Stomach (tissue), 19 donors: ENCODE measurements at places on chromosomes 1 and 21. TPM values are rescaled to one million over a fixed set of nuclear protein-coding genes. Genes with fewer than 3 reads are reported as not detected.

DNA sequence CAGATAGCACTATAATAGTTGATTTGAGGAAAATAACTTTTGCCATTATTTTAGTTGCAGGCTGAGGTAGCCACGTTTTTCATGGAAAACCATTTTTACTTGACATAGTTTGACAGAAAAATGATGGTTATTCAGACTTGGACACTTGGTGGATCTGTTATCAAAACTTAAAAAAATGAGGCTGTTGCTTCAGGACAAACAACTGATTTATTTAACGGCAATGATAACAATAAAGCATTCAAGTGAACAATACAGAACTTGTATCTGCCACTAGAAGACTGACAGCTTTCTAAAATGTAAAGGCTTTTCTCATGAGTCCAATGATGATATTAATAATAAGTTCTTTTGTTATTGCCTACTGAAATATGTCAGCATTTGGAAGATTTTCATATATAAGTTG, 322.9 kb downstream of the BRINP3 start:
- no peak overlapping the region for H3K27ac ChIP-seq
- DNase-seq: no peak
- no peaks in the 10 kb centered on the region for H3K27me3 ChIP-seq
- H3K4me3 ChIP-seq: no peak overlapping the region
- no peaks in the 10 kb centered on the region for H3K4me1 ChIP-seq

DNA sequence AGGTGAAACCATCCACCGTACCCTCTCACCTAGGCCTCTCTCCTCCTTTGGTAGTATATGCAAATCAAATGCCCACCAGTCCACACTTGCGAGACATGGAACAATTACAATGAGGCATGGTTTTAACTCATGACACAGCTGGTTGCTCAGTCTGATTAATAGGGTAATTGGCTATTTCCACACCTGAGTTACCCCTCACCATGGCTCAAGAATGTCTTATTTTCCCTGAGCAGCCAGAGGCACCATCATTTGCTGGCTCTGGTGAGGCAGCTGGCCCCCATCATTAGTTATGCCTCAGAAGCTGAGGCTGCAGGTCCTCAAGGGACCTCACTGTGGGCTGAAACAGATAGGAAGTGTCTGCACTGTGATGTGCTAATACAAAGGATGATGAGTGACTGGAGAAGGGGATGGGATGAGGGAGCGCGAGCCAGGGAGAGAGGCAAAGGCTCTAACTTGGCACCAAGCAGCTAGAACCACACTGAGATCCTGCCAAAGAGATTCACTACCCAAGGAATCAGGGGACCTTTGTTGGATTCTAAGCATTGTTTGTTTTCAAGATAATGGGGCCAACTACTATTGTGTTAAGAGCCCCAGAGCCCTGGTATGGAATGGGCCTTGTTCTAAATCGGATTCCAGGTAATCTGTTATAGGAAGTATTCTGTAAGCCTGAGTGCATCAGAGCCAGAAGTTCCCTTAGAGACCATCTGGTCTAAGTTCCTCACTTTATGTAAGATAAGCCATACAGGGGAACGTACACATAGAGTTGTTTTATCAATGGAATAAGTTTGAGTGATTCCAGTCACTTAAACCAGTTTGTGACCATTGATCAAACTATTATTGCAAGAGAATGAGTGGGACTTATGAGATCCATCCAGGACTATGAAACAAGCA, 80.0 kb upstream of the CNTN2 start:
- no peaks in the 10 kb centered on the region for H3K36me3 ChIP-seq
- DNase-seq: no peak
- no peaks in the 10 kb centered on the region for H3K4me1 ChIP-seq
- no peak overlapping the region for H3K27ac ChIP-seq
- H3K27me3 ChIP-seq: peaks cover 2% of the 10 kb centered on the region

GRCh38 chr1:164735315-164736052, 176.5 kb downstream of the PBX1 start:
- no peak for DNase-seq
- no peaks in the 10 kb centered on the region for H3K4me1 ChIP-seq
- H3K4me3 ChIP-seq: no peak overlapping the region
- H3K27ac ChIP-seq: no peak overlapping the region
- H3K36me3 ChIP-seq: no peaks in the 10 kb centered on the region

- no peaks in the 10 kb centered on the region for H3K36me3 ChIP-seq
- no peak for DNase-seq
- H3K4me3 ChIP-seq: no peak overlapping the region
- H3K4me1 ChIP-seq: no peaks in the 10 kb centered on the region
- H3K27me3 ChIP-seq: peaks cover 4% of the 10 kb centered on the region
These were observed 90.3 kb downstream of the CCDC185 start for GRCh38 chr1:223483511-223483910.

GRCh38 chr1:8910914-8911313, 32.4 kb upstream of the ENO1 start:
- no peak overlapping the region for H3K4me3 ChIP-seq
- DNase-seq: no peak
- no peak overlapping the region for H3K27ac ChIP-seq
- H3K4me1 ChIP-seq: no peaks in the 10 kb centered on the region
- no peaks in the 10 kb centered on the region for H3K36me3 ChIP-seq

- no peaks in the 10 kb centered on the region for H3K4me1 ChIP-seq
- H3K36me3 ChIP-seq: no peaks in the 10 kb centered on the region
- no peak overlapping the region for H3K4me3 ChIP-seq
- no peak for DNase-seq
- no peaks in the 10 kb centered on the region for H3K27me3 ChIP-seq
These were observed 345.7 kb downstream of the BARHL2 start for GRCh38 chr1:90371448-90371813.

GRCh38 chr21:41750051-41750450, 16.8 kb downstream of the RIPK4 start:
- no peak overlapping the region for H3K27ac ChIP-seq
- H3K36me3 ChIP-seq: peaks cover 26% of the 10 kb centered on the region
- DNase-seq: no peak
- H3K4me3 ChIP-seq: no peak overlapping the region

DNA sequence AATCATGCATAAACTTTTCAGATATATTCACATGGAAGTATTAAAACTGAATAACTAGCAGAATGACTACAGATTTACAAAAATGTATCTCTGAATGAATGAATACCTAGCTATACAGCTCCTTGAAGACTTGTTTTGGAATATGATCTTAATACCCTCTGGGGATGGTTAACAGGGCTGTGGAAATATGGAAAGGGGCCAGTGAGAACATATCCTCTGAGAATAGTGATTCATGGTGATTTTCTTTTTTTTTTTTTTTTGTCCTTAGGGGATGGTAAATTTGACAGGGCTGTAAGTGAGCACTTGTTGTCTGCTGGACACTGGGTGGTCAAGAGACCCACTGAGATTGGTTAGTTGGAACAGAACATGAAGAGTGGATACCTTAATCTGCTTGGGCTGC, 80.7 kb upstream of the HP1BP3 start:
- peaks cover 7% of the 10 kb centered on the region for H3K4me1 ChIP-seq
- peaks cover 24% of the 10 kb centered on the region for H3K36me3 ChIP-seq
- no peak overlapping the region for H3K27ac ChIP-seq
- no peaks in the 10 kb centered on the region for H3K27me3 ChIP-seq
- no peak overlapping the region for H3K4me3 ChIP-seq
- no peak for DNase-seq

DNA sequence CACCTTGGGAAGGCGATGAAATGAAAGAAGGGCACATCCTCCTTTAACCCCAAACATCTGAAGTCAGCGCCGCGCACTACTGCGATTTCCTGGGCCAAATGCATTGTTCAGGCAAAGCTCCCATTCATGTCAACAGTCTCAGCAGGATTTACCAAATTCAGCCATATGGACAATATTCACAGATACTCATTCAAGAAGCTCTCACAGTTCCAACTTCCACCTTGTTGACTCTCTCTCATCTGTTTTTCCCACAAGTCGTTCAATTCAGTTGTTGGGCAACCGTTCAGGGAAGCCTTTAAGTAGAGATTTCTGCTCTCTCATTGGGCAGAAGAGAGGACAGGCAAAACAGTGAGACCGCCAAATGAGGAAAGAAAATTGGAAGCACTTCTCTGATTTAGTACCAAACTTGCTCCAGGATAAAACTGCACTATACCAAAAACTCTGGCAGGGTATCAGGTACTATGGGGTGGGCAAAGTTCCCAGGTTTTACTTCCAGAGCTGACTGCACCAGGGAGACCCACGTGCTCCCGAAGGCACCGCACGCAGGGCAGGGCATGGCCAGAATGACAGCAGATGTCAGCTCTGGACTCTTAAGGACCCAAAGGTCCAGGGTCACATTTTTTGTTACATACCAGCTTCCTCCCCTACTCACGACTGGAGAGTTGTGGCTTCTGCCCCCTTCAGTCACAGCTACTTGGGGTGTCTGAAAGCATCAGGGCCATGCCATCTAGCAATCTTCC, 668.8 kb downstream of the KIF26B start:
- H3K4me3 ChIP-seq: no peak overlapping the region
- DNase-seq: no peak
- no peaks in the 10 kb centered on the region for H3K36me3 ChIP-seq
- no peaks in the 10 kb centered on the region for H3K27me3 ChIP-seq

DNA sequence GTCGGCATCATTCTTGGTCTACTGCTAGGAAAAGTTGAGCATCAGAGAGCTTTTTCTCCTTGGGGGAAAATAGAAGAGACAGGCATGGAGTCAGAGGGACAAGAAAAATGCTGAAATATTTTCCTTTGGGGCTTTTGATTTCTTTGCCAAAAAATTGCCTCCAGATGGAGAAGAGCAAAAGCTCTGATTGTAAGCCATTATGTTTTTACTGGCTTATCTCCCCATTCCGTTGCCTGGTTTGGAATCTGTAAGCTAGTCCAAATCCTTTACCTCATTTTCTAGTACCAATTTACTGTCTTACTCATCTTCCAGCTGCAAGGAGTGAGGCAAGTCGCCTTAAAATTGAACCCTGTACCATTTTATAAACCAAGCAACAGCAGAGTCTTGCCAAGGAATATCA, 23.3 kb upstream of the NBL1 start:
- H3K27ac ChIP-seq: no peak overlapping the region
- peaks cover 38% of the 10 kb centered on the region for H3K36me3 ChIP-seq
- DNase-seq: no peak
- no peaks in the 10 kb centered on the region for H3K27me3 ChIP-seq

DNA sequence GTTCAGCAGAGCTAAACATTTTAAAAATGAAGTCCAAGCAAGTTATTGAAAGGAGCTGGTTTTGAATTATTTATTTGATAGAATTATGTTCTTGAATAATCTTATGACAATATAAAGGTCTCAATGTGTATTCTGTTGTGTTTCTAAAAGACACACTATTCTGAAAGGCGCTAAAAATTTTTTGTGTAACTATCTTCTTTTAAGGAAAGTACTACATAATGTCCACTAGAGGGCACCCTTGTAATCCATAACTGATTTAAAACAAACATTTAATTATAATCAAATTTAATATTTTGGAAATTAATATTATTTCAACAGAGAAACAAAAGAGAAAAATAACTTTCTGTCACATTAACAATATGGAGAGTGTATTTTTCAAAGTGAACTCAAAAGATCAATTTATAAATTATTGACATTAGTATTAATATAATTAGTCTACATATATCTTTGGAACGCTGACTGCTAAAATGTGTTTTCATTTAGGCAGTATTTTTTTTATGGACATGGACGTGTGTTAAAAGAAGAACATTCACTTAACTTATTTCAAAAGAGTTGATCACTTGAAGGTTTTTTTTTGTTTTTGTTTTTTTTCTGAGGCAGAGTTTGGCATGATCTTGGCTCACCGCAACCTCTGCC, 248.4 kb downstream of the DENND1B start:
- H3K27ac ChIP-seq: no peak overlapping the region
- no peaks in the 10 kb centered on the region for H3K36me3 ChIP-seq
- DNase-seq: peak; percentile 38
- H3K27me3 ChIP-seq: no peaks in the 10 kb centered on the region
- no peak overlapping the region for H3K4me3 ChIP-seq
- H3K4me1 ChIP-seq: no peaks in the 10 kb centered on the region

The REG4 gene
- total RNA-seq: 0.58 TPM

DNA sequence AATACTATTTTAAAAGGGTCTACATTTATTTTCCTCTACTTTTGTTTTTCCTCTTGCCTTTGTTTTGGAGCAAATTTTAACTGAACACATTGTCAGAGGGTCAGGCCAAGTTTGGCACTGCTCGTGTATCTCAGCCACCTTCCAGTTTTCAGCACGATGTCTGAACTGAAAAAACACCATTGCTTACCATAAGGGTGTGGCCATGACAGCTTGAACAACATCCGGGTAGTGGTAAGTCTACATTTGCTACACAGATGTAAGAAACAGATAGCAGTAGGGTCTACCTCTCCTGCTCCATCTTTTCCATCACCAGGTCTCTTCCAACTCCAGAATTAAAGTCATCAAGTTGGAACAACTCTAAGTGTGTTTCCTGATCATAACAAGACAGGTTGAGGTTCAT, 4.2 kb downstream of the HIVEP3 start:
- no peak overlapping the region for H3K27ac ChIP-seq
- peaks cover 8% of the 10 kb centered on the region for H3K4me1 ChIP-seq
- H3K36me3 ChIP-seq: no peaks in the 10 kb centered on the region
- DNase-seq: no peak

The NPPA gene
- 7.2 TPM for total RNA-seq

DNA sequence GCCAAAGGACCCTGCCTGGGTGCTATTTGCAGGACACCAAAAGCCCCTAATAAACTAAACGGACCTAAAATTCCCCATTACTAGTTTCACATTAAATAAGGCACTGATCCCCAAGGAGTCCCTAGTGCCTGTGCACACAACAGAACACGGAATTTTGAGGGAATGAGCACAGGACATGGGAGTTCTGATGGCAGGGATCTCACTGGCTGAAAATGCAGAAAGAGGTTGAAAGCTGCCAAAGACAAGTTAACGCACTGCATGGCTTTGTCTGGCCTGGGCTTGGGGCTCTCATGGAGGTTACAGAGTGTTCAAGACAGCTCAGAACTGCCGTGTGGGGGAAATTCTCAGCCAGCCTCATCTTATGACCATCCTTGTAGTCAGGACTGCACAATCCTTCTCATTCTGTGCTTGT, 15.6 kb upstream of the ATP1B1 start:
- H3K27ac ChIP-seq: no peak overlapping the region
- DNase-seq: no peak
- H3K4me3 ChIP-seq: no peak overlapping the region
- H3K4me1 ChIP-seq: peaks cover 16% of the 10 kb centered on the region
- H3K27me3 ChIP-seq: no peaks in the 10 kb centered on the region
- H3K36me3 ChIP-seq: no peaks in the 10 kb centered on the region

The DMBX1 gene
- not detected for total RNA-seq

DNA sequence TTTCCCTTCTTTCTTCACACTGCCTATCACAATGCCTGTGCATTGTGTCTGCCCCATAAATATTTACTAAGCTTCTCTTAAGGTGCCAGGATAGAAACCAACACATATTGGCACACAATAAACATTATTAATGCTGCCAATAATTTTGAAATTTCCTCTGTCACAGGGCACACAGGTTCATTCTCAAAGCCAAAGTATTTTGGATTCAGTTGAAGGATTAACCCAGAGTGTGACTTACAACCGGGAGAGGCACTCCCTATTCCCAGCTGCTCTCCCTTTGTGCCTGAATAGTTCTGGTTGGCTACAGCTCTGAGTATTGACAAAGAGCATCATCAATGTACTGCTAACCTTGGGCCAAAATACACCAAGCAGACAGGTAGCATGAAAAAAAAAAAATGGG, 46.6 kb upstream of the ATP1A1 start:
- H3K27me3 ChIP-seq: no peaks in the 10 kb centered on the region
- H3K4me1 ChIP-seq: peaks cover 12% of the 10 kb centered on the region
- DNase-seq: no peak
- no peaks in the 10 kb centered on the region for H3K36me3 ChIP-seq
- no peak overlapping the region for H3K4me3 ChIP-seq
- no peak overlapping the region for H3K27ac ChIP-seq

The SPRR2A gene
- not detected for total RNA-seq

GRCh38 chr21:29349702-29350101, 51.0 kb downstream of the BACH1 start:
- no peak for DNase-seq
- H3K36me3 ChIP-seq: peaks cover 16% of the 10 kb centered on the region
- no peaks in the 10 kb centered on the region for H3K27me3 ChIP-seq
- no peak overlapping the region for H3K27ac ChIP-seq

The TPTE gene
- not detected for total RNA-seq
